ENCODE measurements at places on chromosomes 2 and 18.

GRCh38 chr2:189553504-189554088 lies 27.0 kb downstream of the SLC40A1 start:
- DNase-seq, result no peak

GRCh38 chr18:24491927-24492834 lies 31.7 kb downstream of the HRH4 start:
- DNase-seq, result no peak

DNA sequence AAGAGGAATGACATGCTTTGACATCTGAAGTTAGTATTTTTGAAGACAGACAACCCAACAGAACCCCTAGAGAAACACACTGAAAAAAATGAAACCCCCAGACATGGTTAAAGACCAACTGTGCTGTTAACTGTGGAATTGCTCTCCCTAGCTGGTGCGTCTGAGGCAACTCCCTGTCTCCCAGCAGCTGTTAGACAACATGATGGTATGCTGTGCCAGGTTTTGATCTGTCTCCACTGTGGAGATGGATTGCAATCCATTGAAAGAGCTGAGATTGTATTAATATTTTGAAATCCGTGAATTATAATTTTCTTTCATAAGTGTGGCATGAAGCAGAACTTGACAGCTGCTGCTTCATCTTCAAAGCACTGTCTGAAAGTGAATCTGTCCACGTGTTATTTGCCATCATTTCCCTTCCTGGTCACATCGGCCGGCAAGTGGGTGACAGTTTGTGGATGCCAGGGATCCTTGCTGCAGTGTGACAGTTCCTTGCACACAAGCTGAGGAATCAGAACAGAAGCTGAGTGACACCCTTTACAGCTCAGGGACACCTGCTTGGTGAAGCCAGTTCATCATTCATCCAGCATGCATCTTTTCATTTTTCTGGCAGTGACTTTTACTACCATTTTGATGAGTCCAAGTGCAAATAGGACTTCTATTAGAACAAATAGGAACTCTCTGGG lies 58.2 kb upstream of the ACSL3 start:
- no peak for DNase-seq

DNA sequence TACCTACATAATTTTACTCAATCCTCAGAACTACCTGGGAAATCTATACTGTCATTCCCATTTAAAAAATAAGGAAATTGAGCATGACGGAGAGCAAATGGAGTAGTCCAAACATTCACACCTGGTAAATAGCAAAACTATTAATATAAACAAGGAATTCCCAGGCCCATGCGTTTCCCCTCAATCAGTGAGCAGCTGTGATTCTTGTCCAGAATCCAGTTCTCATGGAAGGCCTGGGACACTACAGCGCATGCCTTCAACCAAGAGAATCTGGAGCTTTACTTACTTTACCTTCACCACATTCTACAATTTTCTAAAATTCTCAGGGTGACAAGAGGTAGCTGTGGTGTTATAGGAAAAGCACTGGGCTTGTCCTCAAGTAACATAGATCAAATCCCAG lies 259.0 kb downstream of the LRATD1 start:
- DNase-seq, result no peak

- DNase-seq, result no peak
Observed at GRCh38 chr2:234633581-234634230, 136.8 kb upstream of the ARL4C start.

- DNase-seq, result no peak
Observed at GRCh38 chr2:165631089-165631488, 161.6 kb downstream of the CSRNP3 start.

DNA sequence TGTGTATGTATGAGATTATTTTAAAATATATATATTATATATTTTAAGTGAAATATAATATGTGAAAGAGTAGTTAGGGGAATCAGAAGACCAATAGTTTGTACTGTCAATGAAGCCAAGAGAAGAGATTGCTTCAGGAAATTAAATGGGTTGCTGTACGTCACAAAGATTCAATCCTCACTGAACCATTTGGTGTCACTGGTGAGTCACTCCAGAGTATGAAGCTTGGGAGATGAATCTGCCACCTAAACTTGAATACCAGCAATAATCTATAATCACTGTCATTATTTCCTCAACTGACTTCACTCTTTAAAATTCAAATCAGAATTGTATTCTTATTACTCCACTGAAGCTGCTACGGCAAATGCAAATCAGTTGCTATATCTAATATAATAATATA lies 41.9 kb upstream of the SCN9A start:
- no peak for DNase-seq

DNA sequence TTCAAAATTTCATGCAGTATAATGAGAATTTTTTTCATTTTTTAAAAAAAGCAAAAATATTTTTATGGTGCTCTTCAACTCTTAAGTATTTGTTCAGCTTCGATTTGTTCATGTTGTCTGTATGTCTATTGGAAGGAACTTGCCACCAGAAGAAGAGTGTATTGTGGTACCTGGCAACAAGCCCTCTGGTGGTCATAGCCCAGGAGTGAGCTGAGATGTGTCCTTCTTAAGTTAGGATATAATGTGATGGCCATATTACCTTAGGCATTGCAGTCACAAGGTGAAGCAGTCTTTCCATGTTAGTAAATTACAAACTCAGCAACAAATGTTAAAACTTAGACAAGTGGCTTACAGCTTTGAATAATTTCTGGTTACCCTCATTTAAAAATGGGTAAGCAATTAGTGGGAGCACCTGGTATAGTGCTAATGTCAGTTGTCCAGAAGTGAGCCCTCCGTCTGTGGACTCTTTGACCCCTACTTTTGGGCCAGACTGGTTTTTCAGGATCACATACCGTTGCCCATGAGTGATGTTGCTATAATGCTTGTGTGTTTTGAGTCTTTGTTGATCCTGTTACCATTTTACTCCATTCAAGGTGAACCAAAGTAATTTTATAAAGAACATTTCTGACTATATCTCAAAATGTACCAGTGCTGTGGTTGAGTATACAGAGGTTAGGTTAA lies 57.4 kb downstream of the MYO1B start:
- DNase-seq, result no peak

DNA sequence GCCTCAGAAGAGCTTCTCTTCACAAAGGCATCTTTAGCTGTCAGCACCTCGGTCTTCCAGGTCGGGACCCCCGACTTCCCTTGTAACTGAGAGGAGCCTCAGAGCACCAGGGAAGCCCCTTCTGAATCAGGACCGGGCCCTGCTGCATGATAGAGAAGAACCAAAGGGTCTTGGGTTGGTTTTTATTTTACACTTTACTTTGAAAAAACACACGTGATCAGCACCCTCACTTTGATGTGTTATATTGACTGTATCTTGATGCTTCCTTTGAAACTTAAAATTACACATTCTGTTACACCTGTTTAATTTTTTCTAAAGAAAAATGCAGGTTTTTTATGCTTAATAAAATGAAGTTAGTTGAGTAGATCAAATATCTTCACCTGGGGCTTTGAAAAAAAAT lies 202.3 kb downstream of the FAM210A start:
- no peak for DNase-seq

- DNase-seq, result no peak
Observed at GRCh38 chr2:81196383-81196851, 891.9 kb upstream of the LRRTM1 start.

GRCh38 chr2:157413326-157414035 lies 30.4 kb downstream of the CYTIP start:
- no peak for DNase-seq

DNA sequence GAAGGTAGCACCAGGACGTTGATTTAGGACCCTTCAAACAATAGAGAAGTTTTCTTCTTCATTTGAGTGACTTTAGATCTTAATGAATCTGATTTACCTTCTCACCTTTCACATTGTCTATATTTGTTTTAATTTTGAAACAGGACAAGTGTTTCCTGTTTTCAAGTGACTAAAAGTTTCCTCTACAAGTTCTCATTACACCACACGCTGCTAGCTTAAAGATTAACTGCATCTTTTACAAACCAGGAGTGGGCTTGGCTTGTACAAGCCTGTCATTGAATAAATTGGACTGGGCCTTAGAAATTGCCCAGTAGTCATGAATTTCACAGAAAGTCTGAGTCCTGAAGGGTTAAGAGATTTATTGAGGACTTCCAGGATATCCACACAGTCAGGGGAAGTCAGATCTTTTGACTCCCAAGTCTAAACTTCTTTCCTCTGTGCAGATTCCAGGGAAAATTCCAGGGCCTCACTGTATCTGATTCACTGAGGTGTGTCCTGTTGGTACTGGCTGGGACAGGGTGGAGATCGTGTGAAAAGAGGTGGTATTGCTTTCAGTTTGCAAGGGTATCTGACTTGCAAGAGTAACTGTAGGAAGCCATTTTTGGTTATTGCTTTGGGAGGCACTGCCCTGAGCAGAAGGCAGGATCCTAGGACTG lies 3.4 kb downstream of the SGPP2 start:
- DNase-seq, result no peak

- DNase-seq, result no peak
Observed at GRCh38 chr2:98547092-98547790, 61.1 kb downstream of the COA5 start.

DNA sequence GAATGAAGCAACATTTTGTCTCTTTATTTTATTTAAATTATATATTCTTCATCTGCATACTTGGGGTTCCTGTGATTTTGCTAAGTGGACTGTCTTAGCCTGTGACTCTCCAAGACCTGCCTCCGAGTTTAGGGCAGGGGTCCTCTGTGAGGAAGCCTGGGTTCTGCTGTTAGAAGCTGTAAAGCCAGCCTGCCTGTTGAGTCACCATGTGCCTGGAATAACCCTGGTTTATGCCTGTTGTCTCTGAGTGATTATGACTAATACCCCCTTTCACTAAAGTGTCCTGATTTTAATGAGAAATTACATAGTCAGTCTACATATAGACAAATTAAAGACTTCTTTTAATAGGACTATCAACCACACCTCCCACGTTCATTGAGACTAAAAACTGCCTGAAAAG lies 369.1 kb downstream of the ZNF521 start:
- no peak for DNase-seq

GRCh38 chr2:108889907-108890306 lies 99.1 kb downstream of the EDAR start:
- no peak for DNase-seq

DNA sequence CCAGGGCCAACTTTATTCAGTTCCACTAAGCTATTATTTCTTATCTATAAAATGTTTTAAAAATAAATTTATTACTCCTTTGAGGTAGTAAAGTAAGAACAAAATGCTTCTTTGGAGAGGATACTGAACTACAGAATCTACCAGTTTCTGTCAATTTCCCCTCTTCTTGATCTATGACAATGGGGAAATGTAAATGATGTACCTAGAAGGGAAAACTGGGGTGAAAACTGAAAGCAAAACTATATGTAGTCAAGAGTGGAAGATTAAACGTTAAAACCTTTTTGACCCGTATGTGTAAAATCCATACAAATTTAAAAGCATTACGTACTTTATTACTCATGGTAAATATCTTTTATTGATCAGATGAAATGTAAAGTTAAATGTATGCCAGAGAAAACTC lies 1287.8 kb upstream of the TMEFF2 start:
- no peak for DNase-seq

- no peak for DNase-seq
Observed at GRCh38 chr2:155947069-155947468, 385.5 kb downstream of the NR4A2 start.

DNA sequence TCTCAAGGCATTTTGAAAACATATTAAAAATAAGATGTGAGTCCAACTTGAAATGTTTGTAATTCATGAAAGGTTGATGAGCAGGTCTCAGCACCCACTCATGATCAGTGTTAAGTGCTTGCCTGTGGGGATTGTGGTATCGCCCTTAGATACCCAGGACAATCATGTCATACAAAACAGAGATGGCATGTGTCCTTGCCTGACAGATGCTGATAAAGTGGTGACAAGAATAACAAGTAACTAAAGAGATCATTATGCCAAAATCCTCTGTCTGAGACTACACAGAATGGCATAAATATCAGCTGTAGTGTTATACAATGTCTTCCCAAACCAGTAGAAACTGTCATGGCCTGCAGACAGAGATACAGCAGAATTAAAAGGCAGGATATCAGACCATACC lies 930.3 kb downstream of the SUCLG1 start:
- no peak for DNase-seq

GRCh38 chr18:63409301-63409700 lies 13.0 kb downstream of the VPS4B start:
- DNase-seq, result no peak

DNA sequence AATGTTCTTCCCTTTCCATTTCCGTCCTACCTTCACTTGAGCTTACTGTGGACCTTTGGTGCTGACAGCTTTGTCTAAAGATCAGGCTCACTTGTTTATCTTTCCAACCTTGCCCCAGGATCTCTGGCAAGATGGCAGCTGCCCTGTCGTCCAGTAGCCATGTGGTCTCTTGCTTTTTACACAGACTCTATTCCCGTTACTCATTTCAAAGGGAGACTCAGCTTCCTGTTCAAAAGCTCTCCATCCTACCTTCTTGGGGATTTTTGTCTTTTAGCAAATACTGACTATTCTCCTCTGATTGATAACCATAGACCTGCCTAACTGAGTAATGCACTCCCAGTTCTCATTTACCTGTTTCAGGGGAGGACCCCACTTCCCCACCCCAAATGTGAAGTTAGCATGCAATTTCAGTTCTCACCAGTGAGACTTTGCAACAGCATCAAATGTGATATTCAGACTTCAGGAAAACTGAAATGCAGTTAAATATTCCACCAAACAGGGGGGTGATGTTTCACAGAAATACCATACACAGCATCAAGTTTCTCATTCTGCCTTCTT lies 184.4 kb downstream of the MYO3B start:
- DNase-seq, result no peak

DNA sequence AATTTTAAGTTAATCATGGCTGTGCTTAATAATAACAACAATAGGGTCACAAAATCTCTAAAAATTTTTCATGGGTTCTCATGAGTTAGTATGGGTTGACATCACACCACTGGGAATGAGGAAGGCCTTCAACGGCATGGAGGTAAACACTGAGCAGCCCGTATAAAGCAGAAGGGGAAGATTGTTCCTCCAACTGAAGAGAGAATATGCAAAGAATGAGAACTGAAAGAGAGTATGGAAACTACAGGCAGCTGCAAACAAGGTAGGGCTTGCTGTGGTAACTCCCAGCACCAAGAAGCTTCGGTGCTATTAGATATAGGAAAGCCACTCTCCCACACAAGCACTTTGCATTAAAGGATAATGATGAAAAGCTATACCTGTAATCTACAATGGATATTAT lies 1242.3 kb upstream of the CELF4 start:
- no peak for DNase-seq

DNA sequence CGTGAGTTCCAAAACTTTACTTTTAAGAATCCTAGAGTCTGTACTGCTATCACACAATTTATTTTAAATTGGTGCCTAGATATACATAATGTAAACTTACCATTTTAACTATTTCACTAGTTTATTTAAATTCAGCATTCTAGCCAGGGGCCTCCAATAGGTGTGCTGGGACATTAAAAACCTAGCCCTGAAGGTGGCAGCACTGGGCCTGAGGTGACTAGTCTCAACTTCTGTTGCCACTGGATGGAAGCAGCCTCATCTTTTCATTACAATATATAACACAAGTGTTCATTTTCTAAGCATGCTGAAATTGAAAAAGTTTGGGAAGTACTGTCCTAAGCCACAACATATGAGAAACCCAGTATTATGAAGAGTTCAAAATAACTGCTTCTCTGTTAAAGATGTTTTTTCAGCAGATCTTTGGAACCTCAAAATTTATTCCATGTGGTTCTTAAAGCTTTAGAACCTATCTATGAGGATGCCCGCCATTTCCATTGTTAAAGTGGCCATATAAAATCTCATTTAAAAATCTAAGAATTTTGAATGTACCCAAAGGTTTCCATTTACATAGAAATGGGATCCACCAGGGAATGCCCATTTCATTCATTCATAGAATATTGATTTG lies 2.9 kb upstream of the RBBP8 start:
- DNase-seq, result peak; percentile 37

Measured in occipital lobe (tissue), 3 donors.